DMS 273 treated with DMSO at 0.1 percent for 48 hours (cell line): ENCODE measurements at places on chromosomes 5 and 9.

GRCh38 chr9:121651008-121651294 lies 483 bp upstream of the DAB2IP start:
- DNase-seq, result no peak

DNA sequence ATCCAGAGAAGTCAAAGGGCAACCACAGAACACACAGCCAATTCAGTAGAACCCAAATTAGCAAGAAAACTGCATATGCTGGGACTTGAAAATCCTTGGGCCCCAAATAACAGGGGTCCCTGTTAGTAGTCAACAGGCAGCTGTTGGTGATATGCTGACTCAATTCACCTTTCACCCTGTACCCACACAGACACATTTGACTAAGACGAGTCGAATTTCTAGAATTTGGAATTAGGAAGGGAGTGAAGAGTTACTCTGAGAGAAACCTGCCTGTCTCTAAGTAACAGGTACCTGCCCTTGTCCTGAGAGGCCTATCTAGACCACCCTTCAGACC lies 821 bp upstream of the VCP start:
- no peak for DNase-seq

GRCh38 chr9:13213337-13213736 lies 66.2 kb downstream of the MPDZ start:
- no peak for DNase-seq

- no peak for DNase-seq
Measured at GRCh38 chr5:4384649-4385048, 755.5 kb upstream of the ADAMTS16 start.

- DNase-seq, result no peak
Measured at GRCh38 chr5:14101922-14102321, 41.2 kb upstream of the TRIO start.
